Colonic mucosa (tissue), 4 donors: ENCODE measurements at places on chromosomes 2 and 18.

GRCh38 chr2:68429311-68429826 lies 37.7 kb downstream of the FBXO48 start:
- no peak for DNase-seq

- no peak for DNase-seq
Observed at GRCh38 chr18:79567481-79568147, 112.0 kb upstream of the CTDP1 start.

DNA sequence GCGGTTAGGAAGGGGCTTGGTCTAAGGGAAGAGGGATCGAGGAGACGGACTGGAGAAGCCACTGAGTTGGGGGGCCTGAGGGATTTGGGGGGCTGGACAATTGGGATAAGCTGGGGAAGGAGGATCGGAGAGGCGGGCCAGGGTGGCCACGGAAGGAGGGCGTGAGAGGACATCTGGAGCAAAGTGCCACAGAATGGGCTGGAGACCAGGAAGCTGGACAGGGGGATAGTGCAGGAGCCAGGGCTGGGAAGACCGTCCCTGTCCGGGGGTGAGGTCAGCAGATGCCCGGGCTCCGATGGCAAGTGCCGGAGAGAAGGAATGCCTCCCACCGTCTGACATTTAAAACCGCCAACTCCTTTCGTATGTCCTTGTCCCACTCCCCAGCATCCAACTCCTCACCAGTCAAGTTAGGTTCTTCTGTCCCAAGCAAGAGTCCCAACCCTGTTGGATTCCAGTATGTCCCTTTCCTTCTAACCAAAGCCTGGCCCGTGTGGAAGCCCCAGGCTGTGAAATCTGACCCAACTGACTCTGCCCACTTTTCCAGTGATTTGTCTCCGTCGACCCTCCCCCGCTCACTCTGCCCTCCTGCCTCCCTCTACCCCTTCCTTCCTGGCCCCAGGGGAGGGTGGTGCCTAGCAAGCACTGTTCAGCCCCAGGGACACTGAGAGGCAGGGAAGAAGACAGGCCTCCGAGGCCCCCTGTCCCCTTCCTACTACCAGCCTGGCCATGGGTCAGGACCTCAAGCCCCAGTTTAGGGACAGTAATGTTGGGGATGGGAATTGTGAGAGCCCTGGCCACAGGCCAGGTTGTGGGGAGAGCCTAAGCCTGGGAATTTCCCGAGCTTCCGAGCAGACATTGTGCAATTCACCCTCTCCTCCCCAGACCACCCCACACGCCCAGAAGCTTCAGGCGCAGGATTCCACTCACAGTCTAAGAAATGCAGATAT lies 31.5 kb upstream of the TMBIM1 start:
- DNase-seq, result peak; percentile 44

DNA sequence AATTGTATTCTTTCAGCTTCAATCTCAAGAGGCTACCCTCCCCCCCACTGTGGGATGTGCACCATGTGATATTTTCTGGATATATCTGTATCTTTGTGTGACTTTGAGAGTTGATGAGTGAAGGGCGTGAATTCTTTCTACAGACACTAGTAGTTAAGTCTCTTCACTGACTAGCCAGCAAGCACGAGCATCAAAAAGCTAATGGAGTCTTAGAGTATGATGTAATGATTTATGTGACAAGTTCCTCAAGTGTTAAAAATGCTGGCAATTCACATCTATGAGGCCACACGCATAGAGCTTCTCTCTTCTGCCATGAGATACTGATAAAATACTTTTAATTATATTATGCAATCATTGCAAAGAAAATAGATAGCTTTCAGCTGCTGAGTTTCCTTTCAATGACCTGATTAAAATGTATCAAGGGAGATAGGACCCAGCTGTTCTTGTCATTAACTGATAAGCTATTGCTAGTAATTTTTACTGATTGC lies 304.8 kb downstream of the TRIB2 start:
- no peak for DNase-seq

DNA sequence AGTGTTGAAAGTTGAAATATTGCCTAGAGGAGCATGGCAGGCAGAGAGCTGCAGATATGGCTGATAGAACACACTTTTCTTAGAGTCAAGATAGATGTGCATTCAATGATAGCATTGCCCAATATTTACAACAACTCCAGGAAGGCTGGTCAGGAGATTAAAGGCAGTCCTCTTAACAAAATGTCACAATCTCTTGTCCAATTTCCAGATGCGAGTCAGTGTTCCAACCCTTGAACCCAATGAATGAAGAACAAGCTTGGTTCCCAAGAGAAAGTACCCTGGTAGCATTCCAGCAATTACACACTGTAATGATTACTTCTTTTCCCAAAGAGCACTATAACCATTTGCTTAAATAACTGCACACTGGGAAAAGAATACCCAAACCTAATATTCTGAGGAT lies 839.4 kb upstream of the VRK2 start:
- no peak for DNase-seq

GRCh38 chr2:288758-289361 lies 969 bp upstream of the ALKAL2 start:
- DNase-seq, result no peak

- DNase-seq, result no peak
Observed at GRCh38 chr2:171237751-171238505, 77.2 kb upstream of the TLK1 start.

- DNase-seq, result no peak
Observed at GRCh38 chr2:54486766-54487165, 30.6 kb downstream of the SPTBN1 start.

DNA sequence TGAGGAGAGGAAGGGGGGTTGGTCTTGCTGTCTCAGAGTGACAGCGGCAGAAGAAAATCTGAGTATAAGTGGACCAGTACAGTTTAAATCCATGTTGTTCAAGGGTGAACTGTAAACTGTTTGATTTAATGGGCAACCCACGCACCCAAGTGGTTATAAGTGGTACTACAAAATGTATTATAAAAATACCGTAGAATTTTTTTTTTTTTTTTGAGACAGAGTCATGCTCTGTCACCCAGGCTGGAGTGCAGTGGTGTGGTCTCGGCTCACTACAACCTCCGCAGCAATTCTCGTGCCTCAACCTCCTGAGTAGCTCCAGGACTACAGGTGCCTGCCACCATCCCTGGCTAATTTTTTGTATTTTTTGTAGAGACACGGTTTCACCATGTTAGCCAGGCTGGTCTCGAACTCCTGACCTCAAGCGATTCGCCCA lies 2.1 kb upstream of the CHCHD5 start:
- peak; percentile 29 for DNase-seq

GRCh38 chr2:239261356-239261755 lies 139.5 kb downstream of the HDAC4 start:
- peak; percentile 14 for DNase-seq

DNA sequence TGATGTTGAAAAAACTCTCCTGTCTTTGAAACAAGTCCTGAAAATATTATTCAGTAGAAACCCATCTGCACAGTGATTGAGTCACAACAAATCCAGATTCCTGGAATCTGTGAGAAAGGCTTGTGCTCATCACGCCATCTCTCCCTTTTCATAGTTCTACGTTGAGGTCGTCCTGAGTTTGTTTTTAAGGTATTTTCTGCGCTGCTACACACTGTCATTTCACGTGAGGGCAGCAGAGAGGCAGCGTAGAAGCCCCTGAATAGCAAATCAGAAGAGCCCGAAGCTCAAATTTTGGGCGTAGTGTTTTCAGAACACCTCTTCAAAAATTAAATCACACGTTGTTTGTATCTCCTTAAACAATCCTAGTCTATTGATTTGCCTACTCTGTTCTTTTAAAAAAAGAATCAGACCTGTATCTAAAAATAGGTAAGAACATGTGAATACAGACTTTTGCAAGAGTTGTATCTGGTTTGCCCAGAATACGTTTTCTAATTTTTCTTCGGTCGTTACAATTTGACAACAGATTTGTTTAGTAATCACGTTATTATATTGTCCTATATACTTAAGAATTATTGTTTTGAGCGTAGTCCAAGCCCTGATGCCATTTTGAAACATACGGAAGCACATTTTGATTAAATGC lies 61.6 kb upstream of the SLC38A11 start:
- no peak for DNase-seq

DNA sequence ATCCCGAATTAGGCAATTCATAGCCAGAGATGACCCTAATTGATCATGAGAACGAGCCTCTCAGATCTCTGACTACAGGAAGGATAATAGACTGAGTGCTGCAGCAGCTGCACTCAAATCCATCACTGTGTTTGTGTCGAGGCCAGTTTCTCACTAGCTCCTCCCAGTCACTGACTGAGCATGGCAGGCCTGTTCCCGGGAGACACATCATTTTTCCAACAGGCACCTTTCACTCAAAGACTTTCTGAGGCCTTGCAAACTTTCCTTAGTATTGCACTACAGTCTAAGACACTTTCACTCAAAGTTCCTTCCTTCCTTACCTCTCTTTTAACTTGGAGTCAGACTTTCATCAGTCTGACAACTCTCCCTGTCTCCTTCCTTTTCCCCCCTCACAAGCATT lies 13.7 kb downstream of the SOS1 start:
- DNase-seq, result no peak

- no peak for DNase-seq
Observed at GRCh38 chr2:222707102-222707688, 35.7 kb downstream of the MOGAT1 start.

DNA sequence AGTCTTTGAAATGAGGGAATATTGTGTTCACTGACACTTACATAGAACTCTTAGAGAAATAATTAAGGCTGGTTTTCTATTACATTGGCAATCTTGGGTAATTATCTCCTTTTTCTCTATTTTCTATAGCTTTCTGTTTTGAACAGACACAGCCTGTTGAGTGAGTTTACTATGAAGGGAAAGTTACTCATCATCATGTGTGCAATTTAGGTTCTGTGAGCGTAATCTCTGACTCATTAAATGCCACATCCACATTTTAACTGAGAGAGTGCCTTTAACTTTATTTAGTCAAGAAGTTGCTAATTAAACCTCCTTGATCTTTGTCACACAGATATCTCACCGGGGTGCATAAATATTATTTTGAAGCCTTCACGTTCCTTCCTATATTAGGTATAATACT lies 174.0 kb upstream of the SLC8A1 start:
- no peak for DNase-seq

- DNase-seq, result no peak
Observed at GRCh38 chr2:122273785-122274419, 518.5 kb downstream of the TSN start.

GRCh38 chr2:196249860-196250259 lies 78.5 kb upstream of the STK17B start:
- DNase-seq, result no peak

DNA sequence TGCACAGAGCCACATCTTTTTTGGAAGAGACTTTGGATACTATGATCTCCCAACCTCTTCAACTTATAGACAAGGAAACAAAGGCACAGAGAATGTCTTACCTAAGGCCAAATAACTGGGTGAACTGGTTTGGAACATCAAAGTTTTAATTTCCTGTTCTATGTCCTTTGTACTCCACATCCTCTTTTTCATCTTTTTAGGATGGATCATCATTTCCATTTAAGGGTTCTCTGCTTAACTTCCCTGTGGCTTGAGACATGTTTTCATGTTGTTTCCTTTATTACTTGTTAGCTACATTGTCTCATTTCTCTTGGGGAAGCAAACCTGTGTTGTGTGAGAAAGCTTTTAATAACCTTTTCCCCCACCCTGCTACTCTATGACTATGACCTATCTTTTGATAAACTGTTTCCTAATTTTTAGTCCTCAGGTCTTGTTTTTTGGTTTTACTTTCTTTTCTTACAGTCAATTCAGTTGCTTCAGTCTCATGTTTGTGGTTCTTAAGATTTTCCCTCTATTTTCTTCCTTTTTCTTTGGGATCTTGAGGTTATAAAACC lies 22.5 kb upstream of the RMND5A start:
- DNase-seq, result no peak

DNA sequence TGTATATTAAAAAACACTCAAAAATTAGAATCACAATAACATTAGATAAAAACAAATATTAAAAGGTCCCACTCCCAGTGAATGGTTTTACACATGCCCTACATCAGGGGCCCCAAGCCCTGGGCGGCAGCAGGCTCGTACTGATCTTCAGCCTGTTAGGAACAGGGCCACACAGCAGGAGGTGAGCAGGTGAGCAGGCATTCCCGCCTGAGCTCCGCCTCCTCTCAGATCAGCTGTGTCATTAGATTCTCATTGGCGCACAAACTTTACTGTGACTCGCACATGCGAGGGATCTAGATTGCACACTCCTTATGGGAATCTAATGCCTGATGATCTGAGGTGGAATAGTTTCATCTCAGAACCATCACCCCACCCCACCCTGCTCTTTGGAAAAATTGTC lies 74.2 kb downstream of the MBD2 start:
- no peak for DNase-seq

DNA sequence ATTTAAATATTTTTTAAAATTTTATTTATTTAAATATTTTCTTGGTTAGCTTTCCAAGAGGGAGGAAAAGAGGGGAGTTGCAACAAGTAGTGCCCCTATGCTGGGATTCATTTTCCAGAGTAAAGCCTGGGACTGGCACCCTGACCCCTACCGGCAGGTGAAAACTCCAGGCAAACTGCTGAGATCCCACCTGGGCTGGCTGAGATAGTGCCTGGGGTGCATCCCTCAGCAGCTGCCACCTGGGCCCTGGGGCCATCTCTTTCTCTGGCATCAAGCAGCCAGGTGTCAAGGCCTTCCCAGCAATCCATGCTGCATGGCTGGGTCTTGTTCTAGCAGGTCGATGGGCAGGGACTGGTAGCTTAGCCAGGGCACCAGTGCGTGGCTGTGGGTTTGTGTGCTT lies 6.6 kb downstream of the SIX2 start:
- no peak for DNase-seq

DNA sequence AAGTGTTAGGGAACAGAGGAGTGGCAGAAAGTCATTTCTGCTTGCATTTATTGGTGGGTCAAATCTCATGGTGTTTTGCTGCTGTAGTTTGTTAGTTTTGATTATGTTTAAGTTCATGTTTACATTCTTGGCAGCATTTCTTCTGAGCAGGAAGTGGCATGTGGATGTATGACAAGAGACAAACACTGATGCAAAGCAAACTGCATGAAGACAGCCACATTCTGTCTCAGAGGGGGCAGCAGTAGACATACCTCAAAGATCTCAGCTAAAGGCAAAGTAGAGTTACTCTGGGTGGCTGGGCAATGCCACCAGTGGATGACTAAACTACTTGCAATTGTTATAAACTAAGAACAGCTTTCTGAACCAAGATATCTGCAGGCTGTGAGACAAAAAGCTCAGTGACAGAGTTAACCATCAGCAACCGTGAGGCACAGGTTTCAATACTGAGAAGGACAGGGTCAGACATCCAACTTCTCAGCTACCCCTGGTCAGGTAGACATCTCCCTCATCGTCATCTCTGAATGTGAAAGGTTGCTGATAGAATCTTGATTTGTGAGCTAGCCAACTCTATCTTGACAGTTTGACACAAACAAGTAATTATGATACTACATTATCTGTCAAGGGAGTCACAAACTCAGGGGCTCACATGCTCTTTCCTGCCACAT lies 16.4 kb downstream of the GALNT3 start:
- no peak for DNase-seq

DNA sequence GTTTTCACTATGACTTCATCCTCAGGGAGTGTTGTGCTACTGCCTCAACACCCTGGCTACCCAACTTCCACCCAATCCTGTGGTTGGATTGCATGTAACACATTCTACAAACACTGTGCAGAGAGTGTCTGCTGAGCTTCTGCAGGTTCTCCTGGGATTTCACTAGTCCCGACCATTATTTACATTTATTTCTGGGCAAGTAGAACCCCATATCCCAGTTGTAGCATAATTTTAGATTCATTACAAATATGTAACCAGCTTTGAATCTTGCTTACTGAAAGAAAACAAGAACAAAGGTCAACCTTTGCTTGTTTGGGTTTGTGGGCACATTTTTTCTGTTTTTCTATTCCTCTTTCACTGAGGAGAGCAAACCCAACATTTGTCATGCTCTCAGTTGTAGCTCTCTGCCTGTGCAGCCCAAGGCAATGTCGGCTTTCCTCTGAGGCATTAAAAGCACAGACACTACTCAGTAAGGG lies 2036.1 kb upstream of the LRRTM1 start:
- DNase-seq, result no peak
